GM19239 (cell line): ENCODE measurements at places on chromosomes 7 and 10.

DNA sequence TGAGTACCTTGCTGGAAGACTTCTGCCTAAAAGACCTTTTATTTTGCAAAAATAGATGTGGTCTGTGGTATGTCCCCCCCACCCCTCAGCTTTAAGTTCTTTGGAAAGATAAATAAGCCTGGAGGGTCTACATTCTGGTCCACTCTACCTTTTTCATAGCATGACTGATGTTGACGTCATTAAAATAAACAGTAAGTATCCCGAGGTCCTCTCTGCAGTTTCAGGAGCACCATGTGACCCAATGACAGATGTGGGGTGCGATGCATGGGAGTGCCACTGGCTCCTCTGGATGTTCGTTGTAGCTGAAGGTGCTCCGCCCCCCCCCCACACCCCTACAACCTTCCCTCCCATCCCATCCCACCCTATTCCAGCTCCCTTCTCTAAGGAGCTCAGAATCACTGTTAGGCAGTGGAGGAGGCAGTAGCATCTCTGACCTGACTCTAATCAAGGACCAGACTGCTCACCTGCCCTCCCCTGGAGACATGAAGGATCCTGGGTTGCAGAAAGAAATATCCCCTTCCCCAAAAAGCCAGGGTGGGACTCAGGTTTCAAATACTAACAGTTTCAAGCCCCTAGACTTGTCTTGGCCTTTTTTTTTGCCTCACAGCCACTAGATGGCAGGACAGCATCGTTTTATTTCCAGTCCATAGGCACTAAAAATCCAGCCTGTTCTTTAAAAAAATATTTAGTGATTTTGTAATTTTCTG lies 25.1 kb downstream of the CASP7 start:
- DNase-seq = no peak

- DNase-seq = no peak
These were observed 104.9 kb downstream of the DOCK4 start for GRCh38 chr7:112101201-112101846.

DNA sequence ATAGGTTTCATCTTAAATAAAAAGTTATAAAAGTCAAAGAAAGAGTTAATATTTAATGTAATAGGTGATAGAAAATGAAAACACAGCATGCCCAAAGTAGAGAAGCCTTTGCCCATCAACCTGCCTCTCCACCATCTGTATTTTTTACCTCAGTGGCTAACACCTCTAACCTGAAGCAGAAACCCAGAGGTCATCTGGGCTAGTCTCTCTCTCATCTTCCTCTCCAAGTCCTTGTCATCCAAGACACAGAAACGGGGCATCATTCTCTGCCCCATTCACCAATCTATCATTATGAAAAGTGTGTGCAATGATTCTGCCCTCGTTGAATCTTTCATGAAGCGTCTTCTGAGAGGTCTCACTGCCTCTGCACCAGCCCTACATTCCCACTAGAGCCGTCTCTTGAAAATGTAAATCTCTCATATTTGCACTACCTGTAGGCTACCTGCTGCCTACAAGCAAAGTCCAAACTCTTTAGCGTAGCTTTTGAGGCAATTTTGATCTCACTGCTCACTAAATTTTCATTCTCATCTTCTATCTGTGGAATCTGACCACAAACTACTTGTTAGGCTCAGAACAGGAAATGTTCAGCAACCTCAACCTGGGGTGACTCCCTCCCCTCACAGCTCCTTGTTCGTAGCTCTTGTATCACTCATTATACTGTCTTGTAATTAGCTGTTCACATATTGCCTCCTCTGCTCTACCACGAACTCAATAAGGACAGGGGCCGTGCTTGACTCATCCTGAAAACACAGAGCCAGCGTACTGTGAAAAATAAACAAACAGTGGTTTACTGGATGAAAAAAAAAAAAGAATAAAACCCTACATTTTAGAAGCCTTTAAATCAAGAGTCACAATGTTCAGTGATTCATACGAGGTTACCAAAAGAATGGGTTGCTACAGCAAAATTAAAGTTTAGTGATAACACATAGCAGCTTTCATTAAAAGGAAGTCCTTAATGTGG lies 83.1 kb downstream of the CTNNA3 start:
- DNase-seq = no peak

GRCh38 chr7:151306374-151306773 lies 35.2 kb upstream of the NUB1 start:
- no peak for DNase-seq

DNA sequence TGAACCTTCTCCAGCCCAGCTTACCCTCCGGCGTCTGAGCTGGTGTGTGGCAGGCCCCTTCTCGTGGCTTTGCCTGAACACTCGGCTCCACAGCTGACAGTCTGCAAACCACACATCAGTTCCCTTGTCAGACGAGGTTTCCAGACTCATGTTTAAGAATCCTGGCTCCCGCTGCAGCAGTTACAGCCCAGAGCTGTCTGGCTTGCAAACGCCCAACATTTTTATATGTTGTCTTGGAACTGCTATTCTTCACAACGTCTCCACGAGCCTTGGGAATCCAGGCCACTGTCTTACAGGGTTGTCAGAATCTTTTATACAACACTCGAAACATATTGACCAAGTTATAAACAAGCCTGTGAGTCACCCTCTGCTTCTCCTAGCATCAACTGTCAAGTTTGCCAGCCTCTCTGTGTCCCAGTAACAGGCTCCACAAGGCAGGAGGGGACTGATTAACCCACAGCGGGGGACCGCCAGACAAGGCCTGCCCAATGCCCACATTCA lies 68.1 kb downstream of the TNS3 start:
- DNase-seq = no peak

- DNase-seq = no peak
These were observed 43.4 kb downstream of the MYOF start for GRCh38 chr10:93438613-93439253.

- DNase-seq = no peak
These were observed 287.9 kb upstream of the PODXL start for GRCh38 chr7:131844369-131844768.
